ENCODE measurements at places on chromosomes 5 and 9.

GRCh38 chr9:114048533-114049415 lies 29.3 kb downstream of the AMBP start:
- DNase-seq, result no peak

- no peak for DNase-seq
Observed at GRCh38 chr9:92160786-92161185, 45.6 kb upstream of the SPTLC1 start.

DNA sequence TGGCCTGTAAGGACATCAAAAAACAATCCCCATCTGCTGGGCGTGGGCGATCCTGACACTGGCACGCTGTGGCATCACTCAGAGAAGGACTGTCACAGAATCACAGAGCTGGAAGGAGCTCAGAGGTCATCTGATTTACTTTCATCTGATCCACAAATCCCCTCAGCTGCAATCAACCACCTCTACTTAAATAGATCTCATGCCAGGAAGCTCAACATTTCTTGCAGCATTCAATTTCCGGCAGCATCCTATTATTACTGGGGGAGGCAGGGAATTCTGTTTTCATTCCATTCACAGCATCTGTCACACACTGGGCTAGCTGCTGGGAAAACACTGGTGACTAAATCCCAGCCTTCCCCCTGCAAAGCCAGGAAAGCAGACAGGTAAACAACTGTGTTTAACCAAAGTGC lies 38.3 kb downstream of the RETREG1 start:
- no peak for DNase-seq

DNA sequence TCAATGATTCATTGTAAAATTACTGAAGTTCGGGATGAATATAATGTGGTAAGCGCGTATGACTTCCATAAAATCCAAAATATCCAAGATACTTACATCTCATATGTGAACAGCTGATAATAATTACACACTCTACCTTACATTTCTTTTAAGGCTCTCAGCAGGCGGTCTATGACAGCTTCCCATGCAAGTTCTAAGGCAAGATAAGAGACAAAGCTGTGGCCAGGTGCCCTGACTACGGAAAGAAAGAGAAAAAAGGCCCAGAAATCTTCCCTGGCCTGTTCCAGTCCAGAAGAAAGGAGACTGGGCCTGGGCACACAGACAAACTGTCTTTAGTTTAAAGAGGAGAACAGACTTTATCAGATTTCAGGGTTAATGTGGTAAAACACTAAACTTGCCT lies 69.1 kb downstream of the ARSB start:
- DNase-seq, result no peak

GRCh38 chr5:72557167-72558045 lies 50.2 kb upstream of the ZNF366 start:
- DNase-seq, result no peak

DNA sequence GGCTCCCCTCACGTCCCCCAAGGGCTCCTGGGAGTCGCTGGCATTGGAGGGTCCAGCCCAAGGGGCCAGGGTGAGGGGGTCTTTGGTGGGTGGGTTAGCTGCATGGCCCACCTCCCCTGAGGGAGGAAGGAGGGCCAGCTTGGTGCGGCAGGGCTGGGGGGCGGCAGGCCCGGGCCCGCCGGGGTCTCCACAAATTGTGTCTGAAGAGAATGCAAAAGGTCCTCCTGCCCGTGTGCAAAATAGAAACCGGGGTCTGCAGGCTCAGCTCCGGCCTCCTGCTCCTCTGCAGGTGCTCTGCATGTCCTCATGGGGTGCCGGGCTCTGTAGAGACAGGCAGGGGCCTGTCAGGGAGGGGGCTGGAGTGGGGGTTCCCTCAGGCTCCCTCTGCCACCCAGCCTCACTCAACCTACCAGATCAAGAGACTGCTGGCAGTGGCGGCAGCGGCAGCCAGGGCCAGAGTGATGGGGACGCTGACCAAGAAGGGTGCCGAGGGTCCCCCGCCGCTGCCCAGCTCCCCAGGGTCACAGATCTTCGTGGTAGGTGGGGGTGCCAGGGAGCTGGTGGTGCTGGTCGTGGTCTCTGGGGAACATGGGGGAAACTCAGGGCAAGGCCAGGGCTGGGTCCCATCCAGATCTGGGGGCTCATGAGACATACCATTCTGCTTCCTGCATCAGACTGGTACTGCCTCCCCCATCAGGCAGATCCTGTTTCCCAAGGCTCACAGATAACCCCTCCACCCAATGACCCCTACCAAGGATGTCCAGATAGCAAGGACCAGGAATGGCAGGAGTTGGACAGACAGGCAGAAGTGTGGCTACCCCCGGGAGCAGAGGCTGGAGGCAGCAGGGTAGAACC lies 29.2 kb upstream of the ENHO start:
- DNase-seq, result no peak

DNA sequence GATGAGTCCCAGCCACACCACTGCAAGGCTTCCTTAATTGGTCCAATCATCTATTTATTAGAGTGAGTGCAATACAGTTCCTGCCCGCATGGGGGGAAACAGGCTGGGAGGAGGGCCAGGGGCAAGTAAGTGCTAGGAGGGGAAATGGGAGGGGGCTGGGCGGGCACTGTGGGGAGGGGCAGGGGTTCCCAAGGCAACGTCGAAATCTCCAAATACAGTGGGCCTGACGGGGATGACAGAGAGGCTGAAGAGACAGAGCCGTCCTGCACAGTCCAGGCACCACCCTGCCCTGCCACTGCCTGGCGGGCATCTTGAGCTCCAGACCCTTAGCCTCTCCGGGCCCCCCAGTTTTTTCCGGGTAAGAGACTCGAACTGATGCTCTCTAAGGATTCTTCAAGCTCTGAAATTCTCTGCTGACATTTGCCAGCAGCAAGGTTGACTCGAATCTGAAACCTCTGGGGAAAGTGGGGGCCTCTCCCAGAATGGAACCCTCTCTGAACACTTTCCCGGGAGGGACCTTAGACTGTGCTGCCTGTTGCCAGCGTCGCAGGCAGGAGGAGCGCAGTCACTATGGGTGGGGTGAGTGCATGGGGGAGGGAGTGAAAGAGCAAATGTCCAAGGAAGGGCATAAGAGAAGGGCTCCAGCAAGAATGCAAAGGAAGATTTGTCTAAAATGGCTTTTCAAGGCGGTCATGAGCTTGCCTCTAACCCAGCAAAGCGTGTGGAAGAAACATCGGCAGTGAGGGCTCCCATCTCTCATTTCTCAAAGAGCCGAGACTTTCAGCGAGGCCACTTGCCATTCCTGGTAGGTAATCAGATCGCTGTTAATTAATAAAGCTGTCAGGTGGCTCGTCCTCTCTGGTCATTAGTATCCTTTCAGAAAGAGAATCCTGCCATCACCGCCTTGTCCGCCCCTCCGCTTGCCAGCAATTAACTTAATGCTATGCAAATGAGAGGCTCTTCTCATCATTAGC lies 99.0 kb downstream of the GTF3C4 start:
- peak; percentile 74 for DNase-seq

GRCh38 chr5:36369219-36369690 lies 67.6 kb upstream of the RANBP3L start:
- DNase-seq, result no peak

DNA sequence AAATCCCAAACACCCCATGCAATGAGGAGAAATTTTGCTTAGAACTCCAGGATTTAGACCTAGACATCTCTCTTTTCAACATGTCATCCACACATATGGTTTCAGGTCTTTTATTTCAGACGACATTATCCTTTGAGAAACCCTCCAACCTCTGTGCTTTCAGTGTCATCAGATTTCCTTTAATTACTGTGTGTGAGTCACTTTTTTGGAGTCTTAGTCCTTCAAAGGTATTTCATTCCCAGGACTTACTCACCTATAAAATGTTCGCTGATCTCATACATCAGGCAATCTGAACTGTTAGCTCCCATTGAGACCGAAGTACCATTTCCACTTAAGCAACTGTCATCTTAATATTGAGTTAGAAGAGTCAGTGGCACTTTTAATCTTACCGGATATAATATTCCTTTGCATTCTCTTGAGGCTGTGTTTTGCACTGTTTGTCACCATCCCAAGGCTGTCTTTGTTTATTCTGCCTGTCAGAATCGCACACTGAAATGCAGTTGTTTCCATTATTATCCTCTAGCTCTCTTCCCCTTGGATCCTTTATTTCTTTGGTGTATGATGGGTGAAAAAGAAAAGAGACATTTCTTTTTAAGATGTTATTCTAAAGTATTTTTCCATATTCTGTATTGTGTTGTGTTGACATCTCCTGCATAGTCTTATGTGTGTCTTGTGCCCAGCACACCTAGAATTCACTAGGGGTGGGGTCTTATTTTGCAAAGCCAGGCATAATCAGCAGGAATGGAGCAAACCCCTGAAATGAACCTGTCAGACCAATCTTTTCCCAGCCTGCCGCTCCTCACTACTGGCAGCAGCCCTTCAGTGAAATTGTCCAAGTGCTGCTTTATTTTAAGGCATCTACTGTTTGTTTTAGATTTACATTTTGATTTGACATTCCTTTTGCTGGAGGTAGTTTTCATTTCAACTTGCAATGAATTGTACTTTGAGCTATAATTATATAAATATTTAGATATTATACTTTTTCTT lies 155.4 kb downstream of the PAM start:
- no peak for DNase-seq

DNA sequence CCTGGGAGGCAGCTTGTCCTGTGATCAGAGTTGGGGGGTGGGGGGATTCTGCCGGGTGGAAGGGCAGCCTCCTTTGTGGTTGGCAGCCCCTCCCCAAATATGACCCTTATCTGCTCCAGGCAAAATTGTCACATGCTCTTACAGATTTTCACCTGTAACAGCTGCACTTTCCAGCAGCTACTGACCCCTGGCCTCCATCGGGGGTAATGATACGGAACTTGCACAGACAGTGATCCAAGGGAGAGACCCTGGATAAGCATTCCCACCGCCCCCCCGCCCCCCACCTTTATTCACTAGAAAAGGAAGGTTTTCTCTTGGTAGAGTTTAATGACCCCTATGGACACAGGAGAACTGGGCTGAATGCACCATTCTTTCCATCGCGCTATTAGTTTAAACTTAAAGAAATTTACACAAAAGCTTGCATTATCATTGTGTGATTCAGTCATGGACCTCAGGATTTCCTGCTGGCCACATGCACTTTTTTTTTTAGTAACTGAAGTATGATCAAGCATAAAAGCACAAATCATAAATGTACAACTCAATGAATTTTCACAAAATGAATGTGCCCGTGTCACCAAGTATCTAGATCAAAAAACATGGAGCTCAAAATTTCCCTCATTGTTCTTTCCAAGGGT lies 10.7 kb upstream of the ZBTB34 start:
- DNase-seq, result no peak

DNA sequence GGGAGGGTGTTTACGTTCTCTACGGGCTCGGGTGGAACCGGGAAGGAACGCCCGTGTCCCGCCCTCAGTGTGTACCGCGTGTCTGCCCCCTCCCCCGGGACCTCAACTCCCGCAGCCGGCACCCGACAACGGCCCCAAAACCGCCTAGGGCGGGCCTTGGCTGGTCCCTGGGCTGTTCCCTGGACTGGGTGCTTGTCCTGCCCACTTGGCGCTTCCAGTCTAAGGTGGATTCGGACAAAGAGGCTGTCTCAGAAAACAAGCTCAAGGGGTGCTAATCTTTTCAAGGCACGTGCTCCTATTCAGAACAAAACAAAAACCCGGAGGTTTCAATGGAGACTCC lies 379 bp upstream of the CLK4 start:
- DNase-seq, result no peak

GRCh38 chr9:137683262-137683864 lies 64.6 kb downstream of the EHMT1 start:
- DNase-seq, result no peak

- DNase-seq, result no peak
Observed at GRCh38 chr9:12815888-12816287, 41.1 kb downstream of the LURAP1L start.

DNA sequence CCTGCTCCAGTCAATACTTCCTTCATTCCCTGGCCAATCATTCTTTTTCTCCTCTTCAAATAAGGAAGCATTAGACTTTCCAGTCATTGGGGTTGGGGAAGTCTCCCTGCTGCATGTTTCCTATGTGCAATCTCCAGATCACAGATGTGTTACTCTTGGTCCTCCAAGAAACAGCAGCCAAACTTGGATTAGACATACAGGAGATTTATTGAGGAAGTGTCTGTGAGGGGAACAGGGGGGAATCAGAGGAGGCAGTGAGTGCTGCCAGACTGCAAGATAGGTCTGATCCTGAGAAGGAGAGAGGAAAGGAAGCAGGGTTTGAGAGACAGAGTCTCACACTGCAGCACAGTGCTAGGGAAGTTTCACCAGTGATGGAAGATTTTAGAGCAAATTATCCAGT lies 40.6 kb upstream of the SLIT3 start:
- no peak for DNase-seq

DNA sequence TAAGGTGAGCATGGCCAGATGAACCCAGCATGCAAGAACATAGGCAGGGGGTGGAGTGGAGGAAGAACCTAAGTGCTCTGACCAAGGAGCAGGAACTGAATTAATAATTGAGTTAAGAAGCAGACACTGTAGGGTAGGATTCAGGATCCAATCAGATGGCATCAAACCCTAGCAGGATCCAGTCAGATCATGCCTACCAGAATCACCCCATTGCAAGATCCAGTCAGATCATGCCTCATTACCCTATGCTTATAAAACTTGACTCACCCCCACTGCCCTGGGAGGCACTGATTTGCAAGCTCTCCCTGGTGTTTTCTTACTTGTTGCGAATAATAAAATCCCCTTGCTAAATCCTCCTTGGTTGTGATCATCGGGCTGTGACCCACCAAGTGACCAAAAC lies 19.7 kb downstream of the TUSC1 start:
- DNase-seq, result no peak

DNA sequence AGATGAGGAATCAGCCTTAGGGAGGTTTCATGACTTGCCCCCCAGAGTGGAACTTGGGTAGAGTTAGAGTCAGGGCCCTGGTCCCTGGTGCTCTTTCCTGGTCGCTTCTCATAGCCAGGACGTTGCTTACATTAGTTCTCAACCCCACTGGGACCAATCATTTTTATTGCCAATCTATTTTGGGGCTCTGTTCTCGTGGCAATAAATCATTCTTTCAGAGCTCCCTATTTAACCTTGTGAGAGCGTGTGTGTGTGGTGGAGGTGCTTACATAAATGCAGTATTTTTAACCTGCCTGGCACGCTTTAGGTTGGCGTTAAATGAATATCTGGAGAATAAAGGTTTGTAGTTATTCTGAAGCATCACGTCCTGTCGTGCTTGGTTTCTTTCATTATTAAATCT lies 4.1 kb downstream of the TRIO start:
- DNase-seq, result no peak

GRCh38 chr9:124209279-124209678 lies 48.5 kb upstream of the NEK6 start:
- DNase-seq, result no peak

- DNase-seq, result no peak
Observed at GRCh38 chr9:68702493-68702892, 2.5 kb upstream of the PIP5K1B start.

GRCh38 chr9:128946571-128947276 lies 679 bp downstream of the DOLK start:
- DNase-seq, result no peak

- DNase-seq, result no peak
Observed at GRCh38 chr5:558871-559503, 34.7 kb upstream of the SLC9A3 start.

DNA sequence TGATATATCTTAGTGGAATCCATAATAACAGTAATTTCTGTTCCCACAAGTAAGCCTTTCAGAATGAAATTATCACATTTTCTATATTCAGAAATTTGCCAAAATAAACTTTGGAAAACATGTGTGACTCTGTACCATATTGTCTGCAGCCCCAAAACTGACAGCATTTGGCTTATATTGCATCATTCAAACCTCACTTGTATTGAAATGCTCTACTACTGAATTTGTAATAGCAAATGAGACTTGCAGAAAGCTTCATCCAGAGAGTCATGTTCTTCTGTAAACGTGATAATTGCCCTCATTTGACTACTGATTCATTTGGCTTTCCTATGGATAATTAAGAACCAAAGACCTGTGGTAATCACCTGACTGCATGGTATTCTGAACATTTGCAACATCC lies 1249.5 kb upstream of the CDH18 start:
- no peak for DNase-seq
